ENCODE measurements at places on chromosomes 4 and X. TPM values are rescaled to one million over a fixed set of nuclear protein-coding genes. Genes with fewer than 3 reads are reported as not detected.

KIF4A gene
- 7.2 TPM for total RNA-seq

DNA sequence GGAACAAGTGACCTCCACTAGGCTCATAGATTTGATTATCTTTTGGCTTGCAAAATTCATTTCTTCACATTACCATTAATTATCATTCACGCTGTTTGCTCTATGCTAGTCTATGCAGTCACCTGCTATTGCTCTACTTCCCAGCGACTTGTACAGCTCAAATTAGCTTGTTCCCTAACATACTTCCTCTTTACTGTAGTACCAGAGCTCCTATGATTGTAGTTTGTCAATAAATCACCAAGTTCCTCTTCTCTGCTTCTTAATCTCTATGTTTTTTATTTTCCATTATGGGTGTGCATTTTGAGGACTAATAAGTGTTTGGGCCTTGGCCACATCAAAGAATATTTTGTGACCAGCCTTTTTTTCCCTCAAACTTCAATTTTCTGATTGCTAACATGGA lies 6.2 kb upstream of the GSPT2 start:
- DNase-seq = no peak

GNRHR gene
- total RNA-seq = not detected

ANXA10 gene
- total RNA-seq = not detected

NOCT gene
- total RNA-seq = 5.9 TPM

DNA sequence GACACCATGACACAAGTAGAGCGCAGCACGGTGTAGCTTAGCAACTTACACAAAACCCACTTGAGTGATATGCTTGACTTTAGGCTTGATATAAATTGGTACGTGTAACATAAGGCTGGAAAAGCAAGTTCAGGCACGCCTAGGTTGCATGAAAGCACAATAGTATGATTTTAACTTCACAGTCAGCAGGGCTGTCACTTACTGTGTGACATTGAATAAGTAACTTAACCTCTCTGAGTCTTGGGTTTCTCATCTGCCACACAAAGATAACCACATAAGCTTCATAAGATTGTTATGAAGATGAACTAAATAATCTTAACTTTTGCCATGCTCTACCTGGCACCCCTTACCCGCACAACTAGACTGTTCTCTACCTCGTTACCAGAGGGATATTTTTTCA lies 9.5 kb downstream of the SRD5A3 start:
- no peak for DNase-seq

GRCh38 chr4:39348371-39349315 lies 17.5 kb downstream of the RFC1 start:
- DNase-seq = no peak

- DNase-seq = no peak
Measured at GRCh38 chrX:103608306-103608963, 672 bp downstream of the TCEAL3 start.

CSN1S1 gene
- total RNA-seq = not detected

- no peak for DNase-seq
Measured at GRCh38 chr4:111639120-111639690, 506.0 kb upstream of the FAM241A start.

- DNase-seq = no peak
Measured at GRCh38 chr4:182297659-182298058, 54.5 kb downstream of the TENM3 start.

- no peak for DNase-seq
Measured at GRCh38 chr4:73036123-73036522, 33.4 kb downstream of the COX18 start.

PAK3 gene
- 6.9 TPM for total RNA-seq

GRCh38 chrX:53383376-53384076 lies 38.9 kb downstream of the SMC1A start:
- DNase-seq = no peak

RAI2 gene
- 4.7 TPM for total RNA-seq

KIT gene
- total RNA-seq = 26.2 TPM

PLXNA3 gene
- 17.3 TPM for total RNA-seq

- DNase-seq = peak; percentile 43
Measured at GRCh38 chr4:54781756-54782155, 124.0 kb downstream of the KIT start.

DNA sequence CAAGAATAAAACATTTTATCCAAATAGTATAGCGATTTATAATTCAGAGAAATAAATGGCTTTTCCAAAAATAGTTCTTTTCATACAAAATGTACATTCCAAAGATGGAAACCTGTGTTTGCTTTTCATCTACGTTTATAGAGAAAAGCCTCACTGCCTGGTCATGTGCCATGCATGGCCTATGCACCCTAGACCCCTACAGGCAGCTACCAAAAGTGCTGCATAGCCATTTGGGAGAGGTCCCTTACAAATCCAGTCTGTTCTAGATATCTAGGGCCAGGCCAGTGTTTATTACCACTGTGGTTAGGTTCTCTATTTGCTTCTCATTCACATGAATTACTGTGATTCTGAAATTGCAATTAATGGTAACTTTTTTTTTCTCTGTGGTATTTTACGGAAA lies 17.2 kb downstream of the HMGB2 start:
- DNase-seq = no peak

GRCh38 chr4:71257761-71258160 lies 81.1 kb upstream of the SLC4A4 start:
- DNase-seq = no peak

SLC4A4 gene
- 11.7 TPM for total RNA-seq

TBC1D14 gene
- total RNA-seq = 40.7 TPM

- DNase-seq = no peak
Measured at GRCh38 chrX:32877592-32877991, 333.8 kb downstream of the DMD start.

GRCh38 chr4:61614231-61614630 lies 414.1 kb downstream of the ADGRL3 start:
- DNase-seq = no peak

DNA sequence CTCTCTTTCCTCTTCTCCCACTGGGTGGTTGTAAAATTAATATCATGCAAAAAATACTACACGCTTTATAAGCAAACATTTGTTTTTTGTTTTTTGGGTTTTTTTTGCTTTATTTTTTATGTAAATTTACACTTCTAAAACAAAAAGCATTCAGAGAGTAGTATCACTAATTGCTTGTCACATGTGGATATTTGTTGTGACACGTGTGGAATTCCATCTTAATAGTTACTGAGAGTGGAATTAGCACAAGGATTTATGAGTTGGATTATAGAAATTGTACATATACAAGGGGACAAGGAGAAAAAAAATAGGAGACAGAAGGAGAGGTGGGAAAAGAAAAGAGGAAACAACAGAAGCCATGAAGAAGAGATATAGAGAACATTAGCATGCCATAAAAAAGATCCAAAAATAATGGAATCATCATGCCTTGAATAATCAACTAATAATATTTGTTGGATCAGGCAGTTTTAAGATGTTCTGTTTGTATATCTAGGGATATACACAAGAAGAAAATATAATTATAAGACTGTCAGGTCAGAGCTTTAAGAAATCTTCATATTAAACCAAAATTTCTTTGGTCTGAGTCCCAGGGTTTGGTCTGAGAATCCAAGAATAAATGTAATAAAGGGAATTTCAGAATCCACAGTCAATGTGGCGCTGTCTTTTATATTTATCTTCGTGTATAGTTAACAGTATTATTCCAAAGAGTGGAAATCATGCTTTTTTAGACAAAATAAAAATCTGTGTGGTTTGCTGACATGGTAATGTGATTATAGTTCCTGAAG lies 98.5 kb upstream of the INTU start:
- no peak for DNase-seq

DUSP9 gene
- 0.63 TPM for total RNA-seq

All from urinary bladder (tissue), 4 donors.